ENCODE measurements at places on chromosomes 11 and 22.

DNA sequence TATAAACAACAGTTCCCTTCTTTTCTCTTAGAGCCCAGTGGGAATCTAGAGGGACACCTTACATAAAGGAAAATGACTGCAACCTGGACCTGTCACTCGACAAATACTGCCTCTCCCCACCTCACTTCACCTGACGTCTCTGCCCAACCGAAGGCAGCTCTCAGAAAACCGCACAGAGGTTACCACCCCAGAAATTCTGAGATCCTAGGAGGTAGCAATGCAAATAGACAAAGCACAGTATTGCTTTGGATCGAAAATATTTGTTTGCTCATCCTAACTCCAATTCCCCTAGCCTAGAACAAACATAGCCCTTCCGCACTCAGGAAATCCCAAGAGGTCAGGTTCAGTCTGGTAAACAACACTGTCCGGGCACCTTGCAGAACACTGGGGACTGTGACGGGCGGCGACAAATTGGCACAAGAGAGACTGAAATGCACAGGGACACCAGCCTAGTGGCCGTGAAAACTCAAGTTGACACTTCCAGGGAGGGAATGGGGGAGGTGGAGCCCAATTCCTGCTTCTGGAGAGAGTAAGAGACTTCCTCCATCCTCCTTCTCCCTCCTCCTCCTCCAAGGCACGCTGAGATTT is 420 bp upstream of the TRIM44 start:
- peak; percentile 8 for DNase-seq

GRCh38 chr11:16860617-16861016 is 122.2 kb downstream of the C11orf58 start:
- no peak for DNase-seq

GRCh38 chr11:61713906-61714305 is 33.7 kb downstream of the DAGLA start:
- no peak for DNase-seq

DNA sequence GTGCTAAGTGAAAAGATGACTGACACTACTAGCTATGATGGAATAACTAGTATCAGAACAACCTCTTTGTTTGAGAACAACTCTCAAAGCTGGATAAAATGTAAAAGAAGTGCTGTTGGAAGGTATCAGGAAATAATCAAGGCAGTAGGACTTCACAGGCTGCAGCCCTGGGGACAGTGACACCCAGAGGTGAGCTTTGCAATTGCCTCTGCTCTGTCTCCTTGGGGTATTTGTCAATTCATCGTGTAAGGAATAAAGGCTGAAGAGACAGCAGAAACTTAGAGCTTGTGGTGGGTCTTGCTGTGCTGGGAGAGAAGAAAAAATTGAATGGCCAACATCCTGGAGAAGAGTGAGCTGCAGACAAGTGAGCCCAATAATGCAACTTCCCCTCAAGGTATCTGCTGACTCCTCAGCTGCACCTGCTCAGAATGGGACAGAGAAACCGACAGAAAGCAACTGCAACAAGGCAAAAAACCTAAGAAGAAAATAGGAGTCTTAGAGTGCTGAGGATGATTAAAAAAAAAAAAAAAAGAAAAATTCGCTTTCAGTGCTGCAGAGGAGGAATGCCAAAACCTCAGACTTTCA is 141.1 kb downstream of the RCN1 start:
- peak; percentile 37 for DNase-seq

GRCh38 chr11:16434036-16434435 is 77.7 kb upstream of the SOX6 start:
- DNase-seq: no peak
